NCI-H2081 (cell line): ENCODE measurements at places on chromosomes 2 and 18.

DNA sequence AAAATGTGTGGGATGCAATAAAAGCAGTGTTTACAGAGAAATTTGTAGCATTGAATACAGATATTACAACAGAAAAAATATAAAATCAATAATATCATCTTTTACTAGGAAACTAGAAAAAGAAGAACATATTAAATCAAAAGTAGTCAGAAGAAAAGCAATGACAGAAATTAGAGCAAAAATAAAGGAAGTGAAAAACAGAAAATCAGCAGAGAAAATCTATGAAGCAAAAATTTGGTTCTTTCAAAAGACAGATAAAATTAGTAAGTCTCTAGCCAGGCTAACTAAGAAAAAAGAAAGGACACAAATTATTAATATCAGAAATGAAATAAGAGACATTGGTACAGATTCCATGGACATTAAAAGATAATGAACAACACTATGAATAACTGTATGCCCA is 212.0 kb upstream of the MGAT5 start:
- DNase-seq, result no peak

GRCh38 chr2:144774809-144775208 is 254.9 kb upstream of the ZEB2 start:
- DNase-seq, result no peak

- DNase-seq, result no peak
Measured at GRCh38 chr2:39435234-39435633, 1.9 kb downstream of the MAP4K3 start.

DNA sequence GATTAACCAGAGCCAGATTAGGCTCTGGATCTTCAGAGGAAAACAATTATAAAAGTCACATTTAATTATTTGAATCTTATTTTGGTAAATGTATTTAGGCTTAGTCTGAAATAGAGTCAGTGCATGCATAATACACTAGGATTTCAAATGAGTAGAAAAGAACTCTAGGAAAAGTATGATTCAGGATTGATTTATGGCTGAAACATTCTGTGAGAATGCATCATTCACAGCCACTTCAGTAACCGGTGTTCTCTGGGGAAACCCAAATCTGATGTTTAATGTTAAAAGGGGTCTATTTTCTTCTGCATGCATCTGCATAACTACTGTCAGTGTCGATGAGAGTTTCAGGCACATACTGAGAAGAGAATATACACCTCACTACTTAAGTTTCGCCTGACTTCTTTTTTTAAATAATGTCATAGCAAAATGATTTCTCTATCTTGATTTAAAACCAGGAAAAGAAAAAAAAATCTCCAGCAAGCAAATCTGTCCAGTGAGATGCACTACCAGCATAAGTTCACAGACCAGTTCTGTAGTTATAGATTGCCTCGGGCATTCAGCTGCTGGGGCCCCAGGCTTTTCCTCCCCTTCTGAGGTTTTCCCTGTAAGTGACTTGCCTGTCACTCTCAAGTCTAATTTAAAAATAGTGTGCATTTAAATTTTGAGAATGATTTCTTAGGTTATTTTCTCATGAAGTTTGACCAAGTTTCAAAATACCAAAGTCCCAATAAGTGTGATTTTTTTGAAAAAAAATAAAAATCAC is 501.5 kb downstream of the NR4A2 start:
- DNase-seq, result no peak

DNA sequence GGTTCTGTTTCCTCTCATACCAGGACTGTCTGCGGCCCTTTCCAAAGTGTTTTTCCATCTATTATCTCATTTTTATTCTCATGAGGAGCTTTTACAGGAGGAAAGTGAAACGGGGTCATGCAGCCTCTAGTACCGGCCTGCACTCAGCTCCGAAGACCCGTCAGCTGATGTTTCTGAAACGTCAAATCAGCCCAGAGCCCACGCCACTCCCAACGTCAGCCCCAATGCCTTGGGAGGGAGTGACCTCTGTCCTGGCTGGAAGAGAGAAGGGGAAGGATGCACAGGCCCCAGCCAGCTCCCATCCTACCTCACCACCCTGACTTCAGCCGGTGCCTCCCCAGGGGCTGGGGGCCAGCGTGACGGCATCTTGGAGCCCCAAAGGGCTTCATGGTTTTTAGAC is 58.5 kb downstream of the ADCY3 start:
- no peak for DNase-seq

- no peak for DNase-seq
Measured at GRCh38 chr18:59605633-59606192, 91.5 kb downstream of the CCBE1 start.

GRCh38 chr2:240930096-240930630 is 24.0 kb downstream of the CROCC2 start:
- DNase-seq, result no peak

DNA sequence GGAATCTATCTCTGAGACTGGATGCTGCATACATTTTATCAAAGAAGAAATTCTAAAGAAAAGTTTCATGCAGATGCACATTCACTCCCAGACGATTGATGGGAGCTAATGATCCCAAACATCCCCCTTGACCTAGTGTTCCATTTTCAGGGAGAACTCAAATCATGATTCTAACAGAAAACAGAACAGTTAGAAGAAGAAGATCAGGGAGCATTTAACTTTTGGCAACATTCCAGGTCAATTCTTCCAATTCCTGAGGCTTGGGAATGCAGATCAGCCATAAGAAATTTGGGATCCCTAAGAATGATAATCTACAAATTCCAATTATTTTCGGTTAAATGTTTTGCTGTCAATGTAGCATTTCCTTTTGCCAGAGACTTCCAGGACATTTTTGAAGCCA is 96.6 kb downstream of the CPO start:
- no peak for DNase-seq

DNA sequence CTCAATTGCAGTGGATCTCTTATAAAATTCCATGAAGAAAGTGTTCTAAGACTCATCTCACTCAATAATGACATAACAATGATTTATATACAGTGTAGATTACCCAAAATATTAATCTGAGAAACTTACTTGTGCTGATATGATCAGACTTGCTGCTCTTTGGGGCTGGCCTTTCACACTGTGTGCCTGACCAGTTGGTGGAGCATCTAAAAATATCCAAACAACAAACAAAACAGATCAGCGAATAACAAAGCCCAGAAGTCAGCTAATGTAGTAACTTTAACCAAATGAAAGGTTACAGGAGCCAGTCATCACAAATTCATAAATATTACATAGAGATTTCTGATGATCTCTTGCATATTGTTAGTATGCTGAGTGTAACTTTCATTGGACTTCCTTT is 1466.8 kb upstream of the NXPH2 start:
- no peak for DNase-seq

GRCh38 chr2:219723311-219723710 is 95.9 kb downstream of the SLC4A3 start:
- no peak for DNase-seq

DNA sequence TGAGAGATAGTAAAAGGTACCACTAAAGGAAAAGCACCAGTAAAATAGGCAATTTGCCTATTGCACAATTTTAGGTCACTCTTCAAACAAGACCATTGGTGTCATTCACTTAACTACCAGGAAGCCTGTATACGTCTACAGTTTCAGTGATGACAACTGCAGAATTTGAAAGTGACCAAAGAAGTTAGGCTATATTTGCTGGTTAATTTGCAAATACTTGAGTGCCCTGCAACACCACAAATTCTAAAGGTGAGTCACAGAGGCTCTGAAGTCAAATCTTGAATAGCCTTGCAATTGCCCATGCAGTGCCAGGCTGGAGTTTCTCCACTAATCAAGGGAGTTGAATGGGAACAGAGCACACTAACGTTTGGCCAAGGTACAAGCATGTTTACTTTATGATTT is 128.7 kb upstream of the CCDC68 start:
- no peak for DNase-seq

- no peak for DNase-seq
Measured at GRCh38 chr2:138713504-138713903, 66.7 kb downstream of the NXPH2 start.

DNA sequence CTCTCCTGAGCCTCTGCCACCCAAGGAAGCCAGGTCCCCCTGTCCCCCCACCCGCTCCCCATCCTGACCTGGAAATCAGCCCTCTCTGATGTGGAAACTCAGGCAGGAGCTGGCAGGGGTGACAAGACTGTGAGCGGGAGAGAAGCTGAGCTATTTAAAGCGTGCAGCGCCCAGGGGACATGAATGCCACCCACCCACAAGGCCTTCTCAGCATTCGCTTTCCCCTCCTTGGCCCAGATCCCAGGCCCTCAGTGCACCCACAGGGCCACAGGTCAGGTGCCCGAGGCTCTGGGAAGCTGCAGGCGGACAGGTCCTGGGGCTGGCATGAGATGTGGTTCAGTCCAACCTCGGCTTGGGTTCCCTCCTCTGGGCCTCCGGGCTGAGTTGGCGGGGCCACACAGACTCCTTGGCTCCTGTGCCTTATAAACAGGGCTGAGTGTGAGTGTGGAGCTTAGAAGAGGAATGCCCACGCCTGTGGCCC is 168.3 kb downstream of the SMAD7 start:
- DNase-seq, result no peak

- no peak for DNase-seq
Measured at GRCh38 chr2:234142530-234142929, 92.0 kb downstream of the SPP2 start.

- DNase-seq, result peak; percentile 85
Measured at GRCh38 chr2:130336877-130337734, 5.6 kb upstream of the IMP4 start.

DNA sequence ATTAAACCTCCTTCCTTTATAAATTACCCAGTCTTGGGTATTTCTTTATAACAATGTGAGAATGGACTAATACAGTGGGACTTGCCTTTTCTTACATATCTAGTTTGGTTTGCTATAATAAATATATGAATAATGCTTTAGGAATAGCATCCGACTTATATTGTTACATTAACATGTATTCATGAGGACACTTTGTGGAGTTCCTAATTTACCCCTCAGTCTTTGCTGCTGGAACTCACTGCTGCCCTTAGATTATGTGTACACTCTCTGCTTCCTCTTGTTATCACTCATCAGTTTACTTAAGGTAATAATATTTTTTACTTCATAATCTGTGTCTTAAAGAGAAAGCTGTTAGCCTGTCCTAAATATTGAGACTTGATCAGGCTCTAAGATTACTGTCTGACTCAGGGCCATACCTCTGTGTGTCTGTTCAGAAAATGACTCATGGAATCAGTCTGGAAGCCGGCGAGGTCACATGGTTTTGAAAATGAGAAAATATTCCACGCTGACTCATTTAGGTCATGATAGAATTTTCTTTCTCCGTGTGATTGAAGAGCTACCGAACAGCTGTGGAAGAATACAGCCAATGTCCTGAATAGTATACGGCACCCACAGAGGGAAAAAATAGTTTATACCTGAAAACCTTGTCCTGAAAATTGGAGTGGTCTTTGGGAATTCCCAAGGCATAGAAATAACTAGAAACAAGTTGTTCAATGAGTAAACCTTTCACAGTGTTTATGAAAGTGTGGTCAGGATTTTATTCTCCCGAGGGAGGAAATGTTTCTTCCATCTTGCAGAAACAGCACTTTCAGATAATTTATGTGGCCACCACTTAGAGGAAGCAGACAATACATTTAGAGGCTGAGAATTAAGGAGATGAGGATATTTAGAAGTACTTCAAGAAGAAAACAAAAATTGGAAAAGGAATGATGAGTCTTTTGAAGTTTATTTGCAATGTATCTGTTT is 156.4 kb downstream of the DSEL start:
- DNase-seq, result no peak

DNA sequence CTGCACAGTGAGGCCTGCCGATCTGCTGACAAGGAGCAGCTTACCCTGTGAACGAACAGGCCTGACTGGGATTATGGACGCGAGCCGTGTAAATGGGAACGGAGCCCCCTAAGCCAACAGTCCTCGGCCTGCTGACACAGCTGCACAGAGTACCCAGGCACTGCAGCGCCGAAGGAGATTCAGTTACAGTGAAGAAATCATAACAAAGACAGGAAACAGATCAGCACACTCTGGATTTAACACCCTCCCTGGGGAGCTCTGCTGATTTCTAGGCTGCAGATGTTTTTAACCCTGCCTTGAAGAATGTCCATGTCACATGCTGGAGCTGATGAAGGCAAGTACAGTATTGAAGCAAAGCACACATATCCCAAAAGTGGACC is 43.4 kb downstream of the COLEC12 start:
- no peak for DNase-seq

DNA sequence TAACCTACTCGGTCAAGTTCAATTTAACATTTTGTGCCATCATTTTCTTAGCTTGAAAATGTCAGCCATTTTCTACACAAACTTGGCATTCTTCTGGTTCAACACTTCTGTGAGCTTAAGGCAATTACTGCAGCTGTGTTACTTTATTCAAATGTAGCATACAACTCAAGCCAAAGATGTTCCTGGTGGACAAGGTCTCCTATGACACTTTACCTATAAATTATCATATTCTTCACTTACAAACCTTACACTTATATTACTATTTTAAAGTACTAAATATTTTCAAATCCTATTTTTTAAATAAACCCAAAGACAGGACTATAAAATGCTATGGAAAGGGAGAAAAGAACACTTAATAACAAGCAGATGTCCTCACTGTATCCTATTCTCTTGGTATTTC is 1045.3 kb downstream of the TSN start:
- no peak for DNase-seq

DNA sequence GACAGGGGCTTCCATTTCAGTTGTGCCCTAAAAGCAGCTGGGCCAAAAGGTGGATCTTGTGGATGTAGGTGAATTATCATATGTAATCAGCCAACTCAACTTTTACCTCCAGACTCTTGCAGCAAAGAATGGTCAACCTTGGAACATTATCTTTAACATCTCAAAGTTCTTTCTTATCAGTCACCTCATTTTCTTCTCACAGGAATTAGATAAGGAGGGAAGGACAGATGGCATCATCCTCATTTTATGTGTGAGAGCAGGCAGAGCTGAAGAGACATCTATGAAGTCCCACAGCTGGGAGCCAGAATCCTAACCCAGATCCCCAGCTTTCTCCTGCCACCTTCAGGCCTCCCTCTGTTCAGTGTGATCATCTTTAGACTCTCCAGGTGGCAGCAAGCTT is 182.1 kb downstream of the MGAT5 start:
- no peak for DNase-seq

GRCh38 chr2:59096973-59097372 is 855.8 kb upstream of the FANCL start:
- DNase-seq, result no peak
